A549 treated with Mapracorat at 1 μM for 4 hours (cell line): ENCODE measurements at places on chromosomes 3 and 15. TPM values are rescaled to one million over a fixed set of nuclear protein-coding genes. Genes with fewer than 3 reads are reported as not detected.

The PTX3 gene
- total RNA-seq, result 0.70 to 1.4 TPM (median 1.0 TPM) in 5 replicates

The SCAANT1 gene
- 1.7 TPM in 1 of 5 replicates, not detected in the others for total RNA-seq

The KNG1 gene
- not detected in 5 replicates for total RNA-seq

The CTXND1 gene
- not detected in 5 replicates for total RNA-seq

The SLC22A13 gene
- not detected in 5 replicates for total RNA-seq

The ANKRD63 gene
- total RNA-seq, result 0.15 to 0.40 TPM (median 0.32 TPM) in 4 of 5 replicates, not detected in the other

The KBTBD13 gene
- total RNA-seq, result not detected in 5 replicates
